Endodermal cell (in vitro differentiated cells): ENCODE measurements at places on chromosomes 16 and 17. TPM values are rescaled to one million over a fixed set of nuclear protein-coding genes. Genes with fewer than 3 reads are reported as not detected.

CFAP52 gene
- total RNA-seq, result 0.29 to 1.2 TPM in 2 of 3 replicates, not detected in the other

KRT36 gene
- not detected in 3 replicates for total RNA-seq

PRR35 gene
- total RNA-seq, result 0.23 and 0.62 TPM in 2 replicates

CTRB2 gene
- not detected in 2 replicates for total RNA-seq

TEKT5 gene
- not detected in 2 replicates for total RNA-seq

HELZ gene
- total RNA-seq, result 71.4 and 74.7 TPM in 2 replicates

FSCN2 gene
- 1.2 and 1.8 TPM in 2 replicates for total RNA-seq

CHST5 gene
- 0.17 to 1.1 TPM (median 0.33 TPM) in 3 replicates for total RNA-seq

GRAP gene
- 0.14 TPM in 1 of 3 replicates, not detected in the others for total RNA-seq

- DNase-seq, result peak; percentile 77
Measured at GRCh38 chr16:56203052-56203451, 11.8 kb downstream of the GNAO1 start.

GRCh38 chr17:9016941-9017552 lies 4.3 kb upstream of the NTN1 start:
- peak; percentile 90 for DNase-seq

DNA sequence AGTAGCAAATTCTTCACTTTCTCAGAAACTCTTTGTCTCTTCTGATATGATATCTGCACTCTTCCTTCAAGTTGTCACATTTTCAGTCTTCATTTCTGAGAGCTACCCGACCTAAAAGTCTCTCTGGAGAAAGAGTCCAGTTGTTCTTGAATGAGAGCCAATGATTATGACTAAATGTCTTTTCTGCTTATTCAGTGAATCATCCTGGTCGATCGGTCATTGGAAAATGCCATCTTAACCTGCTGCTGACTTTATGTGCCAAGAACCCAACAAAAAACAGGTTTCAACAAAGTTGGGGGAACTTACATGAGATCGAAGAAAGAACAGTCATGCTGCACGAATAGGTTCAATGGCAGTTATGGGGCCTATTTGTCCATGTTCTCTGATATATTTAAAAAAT lies 15.9 kb downstream of the SOX9 start:
- DNase-seq, result no peak

DNA sequence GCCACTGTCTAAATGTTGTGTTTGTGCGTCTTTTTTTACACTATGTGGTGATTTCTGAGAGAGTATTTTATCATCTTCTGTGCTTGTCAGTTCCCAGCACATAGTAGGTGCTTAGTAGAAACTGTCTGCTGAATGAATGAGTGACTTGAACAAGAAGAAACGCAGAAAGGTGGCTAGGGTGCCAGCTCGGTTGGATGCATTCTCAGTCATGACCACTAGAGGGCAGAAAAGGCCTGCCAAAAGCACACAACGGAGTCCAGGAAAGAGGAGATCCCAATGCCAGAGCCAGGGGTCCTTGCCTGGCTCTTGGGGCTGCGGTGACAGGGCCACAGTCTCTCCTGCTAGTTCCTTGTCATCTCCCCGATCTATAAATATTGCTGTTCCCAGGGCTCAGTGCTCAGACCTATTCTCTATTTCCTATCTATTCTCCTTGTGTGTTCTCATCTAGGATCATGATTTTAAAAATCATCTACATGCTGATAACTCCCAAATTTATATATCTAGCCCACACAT lies 57.3 kb upstream of the CCL1 start:
- peak; percentile 97 for DNase-seq

DNA sequence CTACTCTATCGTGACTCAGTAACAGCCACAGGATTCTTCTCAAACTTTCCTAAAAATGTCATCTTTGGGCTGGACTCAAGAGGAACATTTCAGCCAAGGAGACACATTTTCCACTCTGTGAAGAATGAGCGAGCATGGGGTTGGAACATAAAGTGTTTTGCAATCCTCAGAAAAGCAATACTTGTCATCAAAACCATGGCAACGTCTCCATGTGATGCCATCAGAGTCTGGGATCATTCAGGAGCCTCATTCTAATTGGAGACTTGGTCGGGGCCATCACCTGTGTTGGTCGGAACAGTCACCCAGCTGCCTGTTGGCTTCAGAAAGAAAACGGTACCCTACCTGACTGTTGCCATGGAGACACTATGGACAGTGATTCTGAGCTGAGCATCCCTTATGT lies 25.5 kb downstream of the MYOCD start:
- DNase-seq, result no peak

DNA sequence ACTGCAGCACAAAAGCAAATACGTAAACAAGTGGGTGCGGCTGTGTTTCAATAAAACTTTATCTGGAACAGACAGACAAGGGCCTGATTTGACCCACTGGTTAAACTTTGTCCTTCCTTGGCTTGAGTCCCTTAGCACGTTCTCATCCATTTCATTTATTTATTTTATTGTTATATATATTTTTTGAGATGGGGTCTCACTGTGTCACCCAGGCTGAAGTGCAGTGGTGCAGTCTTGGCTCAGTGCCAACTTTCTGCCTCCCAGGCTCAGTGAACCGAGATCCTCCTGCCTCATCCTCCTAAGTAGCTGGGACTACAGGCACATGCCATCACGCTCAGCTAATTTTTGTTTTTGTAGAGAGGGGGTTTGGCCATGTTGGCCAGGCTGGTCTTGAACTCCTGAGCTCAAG lies 64.3 kb downstream of the MYH11 start:
- DNase-seq, result no peak

DNA sequence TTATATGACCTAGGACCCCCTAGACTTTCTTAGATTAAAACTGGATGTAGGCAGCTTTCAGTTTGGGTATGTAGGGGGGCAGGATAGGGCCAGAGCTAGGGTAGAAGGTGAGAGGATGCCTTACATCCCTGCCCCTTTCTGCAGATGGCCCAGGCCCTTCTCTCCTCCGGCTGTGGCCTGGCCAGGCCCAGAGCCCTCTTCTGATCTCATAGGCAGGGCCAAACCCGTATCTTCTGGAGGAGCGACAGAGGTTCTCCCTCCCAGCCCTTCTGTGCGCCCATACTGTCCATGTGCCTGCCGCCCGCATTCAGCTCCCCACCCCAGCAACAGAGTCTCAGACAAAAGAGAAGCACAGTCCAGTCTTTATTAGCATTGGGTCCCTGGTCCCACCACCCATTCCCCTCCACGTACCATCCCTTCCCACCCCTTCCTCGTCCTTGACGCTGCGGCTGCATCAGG lies 2.0 kb upstream of the TSPOAP1 start:
- no peak for DNase-seq

DNA sequence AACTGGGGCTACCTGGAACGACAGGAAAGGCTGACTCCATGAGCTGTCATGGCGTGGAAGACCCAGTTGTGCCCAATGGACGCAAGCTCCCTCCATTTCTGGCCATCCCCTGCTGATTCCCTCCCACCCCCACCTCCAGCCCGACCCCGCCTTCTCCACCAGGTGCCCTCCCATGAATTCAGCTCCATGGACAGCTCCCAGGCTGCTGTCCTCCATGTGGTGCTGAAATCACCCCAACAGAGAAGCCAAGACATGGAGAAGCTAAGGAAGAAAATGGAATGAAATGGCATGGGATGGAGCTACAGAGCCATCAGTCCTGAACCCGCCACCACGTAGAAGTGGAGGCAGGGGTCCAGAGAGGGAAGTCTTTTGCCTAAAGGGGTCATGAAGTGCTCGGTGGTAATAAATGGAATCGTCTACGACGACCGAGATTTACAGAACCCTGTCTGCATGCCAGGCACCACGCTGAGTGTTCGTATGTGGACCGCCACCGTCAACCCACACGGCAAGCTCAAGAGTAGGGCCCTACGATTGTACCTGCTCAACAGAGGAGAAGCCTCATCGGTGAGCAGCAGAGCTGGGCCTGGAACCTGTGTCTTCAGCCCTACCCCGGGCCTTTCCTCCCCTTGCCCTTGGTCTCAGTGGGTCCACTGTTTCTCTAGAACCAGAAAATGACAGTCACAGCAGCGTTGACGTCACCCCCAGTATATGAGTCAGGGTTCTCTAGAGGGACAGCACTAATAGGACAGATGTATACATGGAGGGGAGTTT lies 9.3 kb upstream of the ZC3H18 start:
- DNase-seq, result peak; percentile 91

GRCh38 chr17:38355251-38355650 lies 3.6 kb downstream of the SOCS7 start:
- no peak for DNase-seq

DNA sequence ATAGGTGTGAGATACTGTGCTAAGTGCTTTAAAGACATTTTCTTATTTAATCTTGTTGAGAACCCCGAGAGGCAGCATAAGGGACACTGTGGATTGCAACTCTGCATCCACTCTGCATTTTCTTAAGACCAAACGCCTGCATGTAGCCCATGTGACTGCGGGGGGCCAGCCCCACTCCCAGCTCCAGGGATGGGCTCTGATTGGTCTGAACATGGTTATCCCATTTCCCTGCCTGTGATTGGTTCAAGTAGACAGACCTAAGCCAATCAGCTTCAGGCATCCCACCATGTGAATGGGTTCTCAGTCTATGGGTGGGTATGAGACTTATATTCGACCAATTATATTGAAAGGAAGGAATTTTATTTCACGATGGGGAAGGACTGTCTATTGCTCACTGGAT lies 33.2 kb upstream of the USP7 start:
- peak; percentile 65 for DNase-seq

DNA sequence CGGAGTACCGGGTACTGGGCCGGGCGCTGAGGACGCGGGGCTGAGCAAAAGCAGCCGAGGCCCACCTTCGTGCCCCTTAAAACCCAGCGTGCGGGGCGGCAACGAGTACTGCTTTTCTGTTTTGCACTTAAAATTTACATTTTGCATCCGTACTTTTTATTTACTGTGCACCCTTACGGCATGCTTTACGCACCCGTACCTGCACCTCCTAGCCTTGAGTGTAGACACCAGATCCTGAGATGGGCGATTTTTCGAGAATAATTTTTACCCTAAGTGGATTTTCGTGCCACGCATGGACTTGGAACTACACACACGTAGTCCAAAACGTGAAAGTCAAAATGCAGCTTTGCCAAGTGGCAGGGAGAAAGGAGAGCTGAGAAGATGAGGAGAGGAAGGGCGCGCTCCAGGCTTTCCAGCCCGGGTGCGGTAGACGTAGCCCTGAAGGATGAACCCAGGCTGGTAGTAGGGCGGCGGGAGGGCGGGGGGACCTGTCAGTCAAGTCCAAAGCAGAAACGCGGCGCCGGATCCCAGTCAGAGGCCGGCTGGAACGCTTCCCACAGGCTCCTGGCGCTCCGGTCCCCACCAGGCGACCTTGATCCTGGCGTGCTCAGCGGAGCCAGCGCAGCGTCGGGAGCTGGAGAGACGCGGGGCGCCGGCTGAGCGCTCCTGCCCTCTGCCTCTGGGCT lies 1.2 kb upstream of the CBLN1 start:
- peak; percentile 90 for DNase-seq

DNA sequence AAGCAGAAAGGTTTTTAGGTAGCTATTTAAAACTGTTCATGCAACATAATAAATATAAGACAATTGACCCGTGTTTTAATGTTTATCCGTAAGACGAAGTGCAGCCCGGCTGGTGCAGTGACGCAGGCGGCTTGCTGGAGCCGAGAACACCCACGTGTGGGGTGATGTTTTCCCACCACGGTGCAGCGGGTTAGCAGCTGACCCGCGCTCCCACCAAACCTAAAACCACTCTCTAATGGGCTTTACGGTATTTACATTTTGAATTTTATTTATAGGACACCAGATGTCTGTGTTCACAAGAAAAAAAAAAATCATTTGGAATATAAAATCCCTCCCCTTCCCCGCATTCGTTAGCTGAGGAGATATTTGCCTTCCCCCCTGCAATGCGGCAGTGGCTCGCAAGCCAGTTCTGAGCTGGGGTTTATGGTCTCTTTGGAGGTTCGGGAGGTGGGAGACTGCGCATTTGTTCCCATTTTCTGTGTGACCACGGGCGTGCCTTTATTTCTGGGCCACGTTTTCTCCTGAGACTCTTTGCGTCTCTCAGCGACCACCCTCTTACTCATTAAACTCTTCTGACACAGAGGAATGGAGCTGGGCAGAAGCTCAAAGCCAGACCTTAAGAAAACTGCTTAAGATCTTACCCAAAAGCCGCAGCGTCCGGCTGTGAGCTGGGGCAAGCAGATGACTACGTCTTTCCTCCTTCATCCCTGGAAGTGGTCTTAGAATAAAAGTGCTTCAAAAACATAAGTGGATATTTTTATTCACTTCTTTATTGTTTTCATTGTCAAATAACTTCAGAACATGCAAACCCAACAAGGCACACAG lies 301.1 kb downstream of the IRF8 start:
- DNase-seq, result peak; percentile 38

DNA sequence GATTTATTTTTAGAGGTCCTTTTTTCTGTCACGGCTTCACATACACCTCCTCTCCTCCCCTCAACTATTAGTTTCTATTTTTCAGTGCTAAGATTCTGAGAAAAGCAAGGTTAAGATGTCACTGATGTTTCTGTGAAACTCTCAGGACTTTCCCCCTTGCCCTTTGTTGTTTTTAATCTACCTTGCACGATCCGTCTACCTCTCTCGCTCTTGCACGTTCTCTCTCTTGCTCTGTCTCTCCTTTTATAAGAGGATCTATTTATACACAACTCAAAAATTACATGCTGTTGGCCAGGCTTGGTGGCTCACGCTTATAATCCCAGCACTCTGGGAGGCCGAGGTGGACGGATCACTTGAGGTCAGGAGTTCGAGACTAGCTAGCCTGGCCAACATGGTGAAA lies 43.6 kb downstream of the RPA1 start:
- no peak for DNase-seq

GRCh38 chr17:2869604-2870003 lies 73.4 kb downstream of the RAP1GAP2 start:
- DNase-seq, result peak; percentile 51

DNA sequence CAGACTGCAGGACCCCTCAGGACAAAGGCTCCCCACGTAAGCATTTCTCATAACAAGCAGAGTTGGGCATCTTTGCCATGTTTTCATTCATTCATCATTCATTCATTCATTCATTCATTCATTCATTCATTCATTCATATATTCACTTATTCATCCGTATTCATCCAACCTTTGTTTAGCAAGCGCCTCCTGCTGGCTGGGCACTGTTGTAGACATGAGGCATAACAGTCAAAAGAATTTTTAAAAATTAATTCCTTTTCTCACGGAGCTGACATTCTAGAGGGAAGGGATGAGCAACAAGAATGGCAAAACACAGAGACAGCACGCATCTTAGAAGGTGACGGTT lies 351.7 kb upstream of the TNRC6C start:
- no peak for DNase-seq

DNA sequence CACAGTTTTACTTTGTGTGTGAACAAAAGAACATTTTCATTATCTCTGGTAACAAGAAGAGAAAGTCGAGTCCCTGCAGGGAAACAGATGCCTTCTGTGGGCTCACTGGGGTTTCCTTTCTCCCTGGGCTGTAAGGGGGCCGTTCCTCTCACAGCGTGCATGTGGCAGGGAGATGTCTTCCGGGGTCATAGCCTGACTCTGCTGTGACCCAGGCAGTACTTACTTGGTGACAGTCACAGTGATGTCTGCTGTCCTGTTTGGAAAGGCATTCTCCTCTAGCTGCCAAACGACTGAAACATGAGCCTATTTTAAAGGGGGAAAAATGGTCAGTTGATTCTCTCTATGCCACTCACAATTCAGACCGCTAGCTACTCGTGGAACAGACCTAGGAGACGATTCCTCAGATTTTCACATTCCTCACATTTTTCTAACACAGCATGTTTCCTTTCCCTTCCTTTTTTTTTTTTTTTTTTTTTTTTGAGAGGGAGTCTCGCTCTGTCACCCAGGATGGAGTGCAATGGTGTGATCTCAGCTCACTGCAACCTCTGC lies 7.3 kb downstream of the HASPIN start:
- DNase-seq, result peak; percentile 64
